ENCODE measurements at places on chromosomes 3 and 15. TPM values are rescaled to one million over a fixed set of nuclear protein-coding genes. Genes with fewer than 3 reads are reported as not detected.

The PIAS1 gene
- 63.6 TPM for total RNA-seq

The DNAH1 gene
- 2.0 TPM for total RNA-seq

The IMPG2 gene
- total RNA-seq, result 0.18 TPM

The ALCAM gene
- 423 TPM for total RNA-seq

The CLEC3B gene
- total RNA-seq, result 1.9 TPM

The ZCWPW2 gene
- 0.56 TPM for total RNA-seq

The PLA2G4E gene
- not detected for total RNA-seq

The ANKRD34C gene
- total RNA-seq, result not detected

The ITPR1 gene
- total RNA-seq, result 5.8 TPM

The CORO2B gene
- total RNA-seq, result 9.7 TPM

The AMOTL2 gene
- total RNA-seq, result 162 TPM

The OR5H1 gene
- not detected for total RNA-seq

All from IMR-90 (cell line).